ENCODE measurements at places on chromosomes 1 and 21.

- DNase-seq, result no peak
Measured at GRCh38 chr1:83860490-83861221, 138.3 kb downstream of the TTLL7 start.

DNA sequence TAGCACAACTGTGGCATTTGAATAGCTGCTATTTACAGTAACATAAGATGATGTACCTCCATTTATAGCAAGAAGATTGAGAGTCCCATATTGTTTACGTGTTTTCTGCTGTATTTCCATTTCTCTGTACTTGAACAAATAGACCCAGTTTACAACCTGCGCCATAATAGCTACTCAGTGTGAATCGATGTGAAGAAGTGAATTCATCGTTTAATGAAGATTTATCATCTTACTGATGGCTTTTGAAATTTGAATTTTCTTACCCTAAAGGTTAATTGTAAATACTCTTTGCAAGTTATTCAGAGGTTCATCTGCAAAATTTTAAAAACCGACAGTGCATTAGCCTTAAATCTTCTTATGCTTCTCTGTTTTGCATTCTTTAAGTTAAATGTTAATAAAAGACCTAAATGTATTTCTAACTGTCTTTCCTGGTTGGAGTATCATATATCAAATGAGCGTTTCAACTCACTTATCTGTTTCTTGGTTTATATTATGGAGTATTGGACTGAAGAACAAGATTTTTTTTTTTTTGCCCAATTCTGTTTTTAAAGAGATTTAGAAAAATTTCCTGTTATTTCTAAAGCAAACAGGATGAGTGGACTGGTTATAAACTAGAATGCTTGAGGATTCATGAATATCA, 2.2 kb downstream of the MACO1 start:
- no peak for DNase-seq

DNA sequence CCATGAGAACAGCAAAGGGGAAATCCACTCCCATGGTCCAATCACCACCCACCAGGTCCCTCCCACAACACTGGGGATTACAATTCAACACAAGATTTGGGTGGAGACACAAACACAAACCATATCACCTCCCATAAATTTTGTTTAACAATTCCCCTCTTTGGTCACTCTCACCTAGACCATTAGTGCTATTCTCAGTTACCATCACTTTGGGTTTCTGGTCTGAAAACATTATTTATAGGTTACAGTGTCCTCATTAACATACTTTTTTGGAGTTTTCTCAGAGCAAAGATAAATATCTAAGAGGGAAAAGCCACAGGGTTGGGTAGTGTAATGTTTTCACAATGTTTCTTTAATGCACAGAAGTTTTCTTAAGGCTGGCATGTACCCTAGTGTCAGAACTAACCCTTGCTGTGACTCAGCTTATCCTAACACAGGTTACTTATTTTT, 47.7 kb upstream of the DNAH14 start:
- DNase-seq, result no peak

DNA sequence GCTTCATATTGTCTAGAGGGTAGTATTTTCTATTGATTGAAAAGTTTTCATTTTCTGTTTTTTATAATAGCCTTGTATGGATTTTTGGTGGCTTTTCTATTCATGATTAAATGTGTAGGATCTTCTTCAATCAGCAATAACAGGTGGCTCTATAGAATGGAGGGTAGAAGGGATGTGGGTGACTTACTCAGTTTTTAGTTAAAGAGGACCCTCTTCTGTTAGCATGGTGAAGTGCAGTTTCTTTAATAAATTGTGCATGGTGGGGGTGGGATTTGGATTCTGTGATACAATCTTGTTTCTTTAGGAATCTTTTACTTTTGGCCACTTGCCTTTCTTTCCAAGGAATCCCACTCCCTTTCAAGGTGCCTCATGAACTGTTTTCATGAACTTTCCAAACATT, 64.7 kb downstream of the SLC35A3 start:
- no peak for DNase-seq

- no peak for DNase-seq
Measured at GRCh38 chr1:3687504-3687903, 35.2 kb downstream of the TP73 start.

- DNase-seq, result peak; percentile 92
Measured at GRCh38 chr1:155241841-155242264, 13.4 kb downstream of the ENTREP3 start.

DNA sequence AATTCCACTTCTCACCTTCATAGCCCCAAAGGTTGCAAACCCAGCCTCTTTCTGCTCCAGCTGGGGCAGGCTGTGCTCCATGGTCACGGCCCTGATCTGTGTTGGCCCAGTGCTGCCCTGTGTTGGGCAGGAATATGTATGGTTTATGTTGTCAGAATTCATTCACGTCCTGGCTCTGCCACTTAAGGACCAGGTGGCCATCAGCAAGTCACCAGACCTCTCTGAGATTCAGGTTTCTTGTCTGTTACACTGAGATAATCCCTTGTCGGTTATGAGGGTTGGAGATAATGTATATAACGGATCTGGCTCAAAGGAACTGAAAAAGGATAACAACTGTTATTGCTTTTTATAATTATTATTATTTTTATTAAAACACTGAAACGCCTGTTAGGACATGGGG, 39.1 kb upstream of the SELENON start:
- DNase-seq, result no peak

- no peak for DNase-seq
Measured at GRCh38 chr1:54315099-54315498, 91.1 kb downstream of the SSBP3 start.

GRCh38 chr1:96464066-96464465, 257.5 kb upstream of the PTBP2 start:
- no peak for DNase-seq

DNA sequence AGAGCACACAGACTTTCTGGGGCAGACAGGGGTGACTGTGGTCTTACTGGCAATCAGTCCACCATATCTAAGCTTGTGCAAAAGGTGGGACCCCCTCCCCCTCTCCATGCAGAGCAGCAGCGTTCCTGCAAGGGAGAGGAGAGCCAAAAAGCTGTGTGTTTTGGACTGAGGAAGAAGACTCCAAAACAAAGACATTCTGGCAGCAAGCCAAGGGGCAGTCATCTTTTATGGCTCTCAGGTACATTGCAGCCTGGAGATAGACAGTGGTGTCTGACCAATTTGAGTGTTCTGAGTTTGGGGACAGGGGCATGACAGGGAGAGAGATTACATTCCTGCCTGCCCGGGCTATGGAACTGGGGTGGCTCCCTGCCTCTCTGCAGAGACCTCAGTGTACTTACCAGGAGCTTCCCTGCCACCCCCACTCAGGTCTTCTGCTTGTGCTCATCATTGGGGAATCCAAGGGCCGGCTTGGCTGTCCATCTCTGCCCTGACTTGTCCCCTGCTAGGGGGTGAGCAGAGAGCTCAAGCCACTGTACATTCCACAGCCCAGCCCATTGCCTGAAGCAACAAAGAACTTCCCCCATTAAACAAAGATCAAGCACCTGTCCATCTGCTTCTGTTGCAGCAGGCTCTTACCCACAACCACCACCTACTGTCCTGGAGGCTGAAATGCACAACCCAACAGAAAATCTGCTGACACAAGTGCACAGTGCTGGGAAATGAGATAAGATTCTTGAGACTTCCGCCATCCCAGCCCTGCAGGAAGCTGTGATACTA, 131.1 kb downstream of the EVI5 start:
- DNase-seq, result no peak

- DNase-seq, result peak; percentile 77
Measured at GRCh38 chr21:43193651-43194302, 25.0 kb downstream of the CRYAA start.

GRCh38 chr1:161162806-161163205, 3.4 kb upstream of the PPOX start:
- no peak for DNase-seq

DNA sequence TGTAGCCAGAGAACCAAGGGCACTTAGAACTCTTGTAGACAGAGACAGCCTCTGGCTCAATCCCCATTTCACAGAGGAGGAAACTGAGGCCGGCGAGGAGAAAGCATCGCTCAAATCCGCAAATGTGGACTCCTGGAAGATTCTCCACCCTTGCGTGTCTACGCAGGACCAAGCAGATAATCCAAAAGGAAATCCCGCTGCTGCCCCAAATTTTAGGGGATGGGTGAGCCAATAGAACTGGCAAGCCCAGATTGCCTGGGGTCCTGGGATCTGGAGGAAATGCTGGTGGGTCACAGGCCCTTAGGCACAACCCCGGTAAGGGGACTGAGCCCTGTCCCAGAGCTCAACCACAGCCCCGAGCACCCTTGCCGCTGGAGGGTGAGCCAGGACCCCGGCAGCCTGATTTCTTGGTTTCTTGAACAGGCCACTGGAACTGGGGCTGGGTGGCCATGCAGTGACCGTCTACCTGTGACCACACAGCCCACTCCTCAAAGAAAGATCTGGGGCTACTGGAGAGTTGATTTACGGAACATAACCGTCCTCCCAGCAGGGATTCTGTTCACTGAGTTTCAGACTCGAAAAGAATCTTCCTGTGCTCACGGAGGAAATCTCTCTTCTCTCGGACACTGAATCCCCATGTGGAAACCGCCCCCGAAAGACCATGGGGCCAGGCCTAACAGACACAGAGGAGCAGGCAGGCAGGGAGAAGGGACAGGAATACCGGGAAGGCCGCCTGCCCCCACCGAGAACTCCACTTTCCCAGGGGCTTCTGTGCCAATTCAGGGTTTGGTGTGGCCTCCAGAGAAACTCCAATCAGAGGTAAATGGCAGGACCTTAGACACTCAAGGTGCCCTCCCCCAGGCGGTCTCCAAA, 238.4 kb downstream of the NPHP4 start:
- no peak for DNase-seq

DNA sequence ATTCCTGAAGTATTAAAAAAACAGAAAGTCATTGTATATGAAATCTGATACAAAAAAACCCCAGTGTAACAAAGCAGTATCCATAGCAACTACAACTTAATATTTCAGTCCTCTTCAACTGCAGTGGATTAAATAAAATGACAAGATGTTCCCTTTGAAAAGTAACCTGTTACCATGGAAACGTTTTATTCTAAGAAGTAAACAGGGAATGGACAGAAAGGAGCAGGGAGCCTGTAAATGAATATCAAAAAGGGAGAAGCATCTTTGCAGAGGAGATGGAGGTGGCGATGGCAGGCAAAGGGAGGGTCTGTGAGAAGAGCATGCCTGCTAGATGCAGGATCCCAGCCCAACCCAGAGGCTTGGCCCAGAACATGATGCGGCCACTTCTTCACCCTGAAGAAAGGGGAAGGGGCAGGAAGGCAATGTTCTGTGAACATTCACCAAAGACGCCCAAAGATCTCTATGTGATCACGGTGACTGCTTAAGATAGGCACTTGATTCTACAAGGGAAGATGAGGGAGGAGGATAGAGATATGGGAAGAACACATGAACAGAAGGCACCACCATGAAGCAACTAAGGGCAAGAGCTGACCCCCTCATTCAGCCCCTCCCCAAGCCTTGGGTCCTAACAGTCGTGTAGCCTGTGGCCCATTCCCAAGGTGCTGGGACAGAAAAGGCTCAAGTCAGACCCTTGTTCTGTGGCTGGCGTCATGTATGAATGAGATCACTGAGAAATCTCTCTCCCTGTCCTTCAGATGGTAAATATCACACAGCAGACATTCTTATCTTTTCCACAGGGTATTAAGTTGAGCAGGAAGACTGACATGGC, 200.0 kb downstream of the SLC45A1 start:
- no peak for DNase-seq

GRCh38 chr1:119958223-119958622, 61.9 kb upstream of the ADAM30 start:
- DNase-seq, result no peak

GRCh38 chr1:39671793-39672550, at the start of gene NT5C1A:
Gene NT5C1A (minus strand): TSS chr1:39672107. CDS start chr1:39672038, 69 bp downstream.
- DNase-seq, result no peak

- DNase-seq, result peak; percentile 42
Measured at GRCh38 chr1:41241354-41241748, 755 bp downstream of the SCMH1 start.

GRCh38 chr1:97488530-97488929, 432.3 kb downstream of the DPYD start:
- DNase-seq, result no peak

DNA sequence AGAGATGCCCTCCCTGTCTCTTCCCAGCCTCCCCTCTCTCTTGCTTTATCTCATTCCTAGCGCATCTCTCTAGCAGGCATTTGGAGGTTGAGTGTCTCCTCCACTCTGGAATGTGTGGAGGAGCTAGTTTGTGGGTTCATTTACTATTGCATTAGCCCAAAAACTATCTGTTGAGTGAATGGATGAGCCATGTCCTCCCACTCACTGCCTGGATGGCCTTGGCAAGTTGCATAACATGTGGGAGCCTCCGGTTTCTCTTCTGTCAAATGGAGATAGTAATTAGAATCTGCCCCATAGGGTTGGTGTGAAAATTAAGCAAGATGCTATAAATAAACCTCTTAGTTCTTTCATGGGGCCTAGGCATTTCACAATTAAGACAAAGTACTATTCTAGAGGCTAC, 181.8 kb downstream of the KAZN start:
- DNase-seq, result peak; percentile 98

GRCh38 chr1:234554218-234554697, 55.7 kb downstream of the IRF2BP2 start:
- DNase-seq, result no peak

DNA sequence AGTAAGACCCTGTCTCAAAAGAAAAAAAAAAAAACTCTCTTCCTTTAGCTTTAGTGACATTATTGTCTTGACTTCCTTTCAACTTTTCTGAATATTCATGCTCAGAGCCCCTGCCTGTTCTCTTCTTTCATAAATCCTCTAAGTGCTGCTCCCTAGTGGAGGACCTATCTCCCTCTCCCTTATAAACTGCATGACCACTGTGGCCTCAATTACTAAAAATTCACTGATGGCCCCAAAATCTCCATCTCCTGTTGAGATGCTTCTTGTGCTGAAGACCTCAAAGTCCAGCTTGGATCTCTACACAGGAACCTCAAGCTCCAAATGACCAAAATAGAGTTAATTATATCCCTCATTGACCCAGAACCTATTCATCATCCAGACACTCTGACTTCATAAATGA, 7.8 kb downstream of the ITLN1 start:
- peak; percentile 38 for DNase-seq

- DNase-seq, result no peak
Measured at GRCh38 chr1:221477252-221477651, 264.6 kb downstream of the DUSP10 start.

GRCh38 chr1:16082283-16083038, 9.0 kb upstream of the FAM131C start:
- peak; percentile 11 for DNase-seq

DNA sequence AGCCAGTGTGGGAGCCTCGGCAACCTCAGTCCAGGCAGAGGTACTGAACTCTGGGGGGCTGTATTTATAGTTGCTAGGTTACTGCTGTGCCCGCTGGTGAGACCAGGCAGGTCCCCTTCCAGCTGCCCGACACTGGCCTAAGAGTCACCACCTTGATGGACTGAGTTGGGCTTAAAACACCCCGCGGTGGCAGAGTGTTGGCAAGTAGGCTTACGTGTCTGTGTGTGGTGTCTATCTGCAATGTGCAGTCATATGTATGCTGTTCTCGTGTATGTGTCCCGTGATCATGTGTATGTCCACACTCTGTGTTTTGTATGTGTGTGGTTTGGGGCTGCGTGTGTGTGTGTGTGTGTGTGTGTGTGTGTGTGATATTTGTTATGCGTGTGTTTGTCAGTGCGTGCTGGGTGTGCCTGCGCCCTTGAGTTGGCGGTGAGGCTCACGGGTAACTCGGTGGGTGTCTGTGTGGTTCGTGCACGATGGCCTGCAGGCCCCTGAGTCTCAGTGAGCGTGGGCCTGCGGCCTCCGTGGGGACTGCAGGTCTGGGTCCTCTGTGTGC, 65.5 kb downstream of the MEF2D start:
- DNase-seq, result no peak

- DNase-seq, result peak; percentile 85
Measured at GRCh38 chr1:66732407-66733166, 19.7 kb upstream of the DYNLT5 start.
